ENCODE measurements at places on chromosomes 6 and 20. TPM values are rescaled to one million over a fixed set of nuclear protein-coding genes. Genes with fewer than 3 reads are reported as not detected.

CLVS2 gene
- not detected for total RNA-seq

ULBP3 gene
- 0.39 TPM for total RNA-seq

C6orf163 gene
- 5.6 TPM for total RNA-seq

KCNK16 gene
- total RNA-seq: not detected

FOXQ1 gene
- not detected for total RNA-seq

IL17A gene
- total RNA-seq: not detected

CYP21A2 gene
- 2.3 TPM for total RNA-seq

Measured in aorta (tissue), 5 donors.